NCI-H2227 treated with DMSO at 0.1 percent for 48 hours (cell line): ENCODE measurements at places on chromosomes 6 and 20.
A peak's percentile ranks its signal among the peaks of the same experiment; 100 is the strongest.

DNA sequence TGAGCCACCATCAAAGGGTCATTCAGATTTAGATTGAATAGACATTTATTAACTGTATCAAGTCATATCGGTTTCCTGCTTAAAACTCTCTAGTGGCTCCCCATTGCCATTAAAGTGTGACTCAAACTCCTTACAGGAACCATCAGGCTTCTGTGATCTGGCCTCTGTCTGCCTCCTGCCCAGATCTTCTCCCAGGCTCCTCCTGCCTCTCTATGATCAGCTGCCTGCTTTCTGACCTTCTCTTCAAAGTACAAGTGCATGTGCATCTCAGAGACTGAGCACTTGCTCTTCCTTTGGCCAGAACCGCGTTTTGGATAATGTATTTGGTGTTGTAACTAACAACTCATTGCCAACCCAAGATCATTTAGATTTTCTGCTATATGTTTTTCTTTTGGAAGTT lies 52.7 kb downstream of the IL20RA start:
- no peak for DNase-seq

DNA sequence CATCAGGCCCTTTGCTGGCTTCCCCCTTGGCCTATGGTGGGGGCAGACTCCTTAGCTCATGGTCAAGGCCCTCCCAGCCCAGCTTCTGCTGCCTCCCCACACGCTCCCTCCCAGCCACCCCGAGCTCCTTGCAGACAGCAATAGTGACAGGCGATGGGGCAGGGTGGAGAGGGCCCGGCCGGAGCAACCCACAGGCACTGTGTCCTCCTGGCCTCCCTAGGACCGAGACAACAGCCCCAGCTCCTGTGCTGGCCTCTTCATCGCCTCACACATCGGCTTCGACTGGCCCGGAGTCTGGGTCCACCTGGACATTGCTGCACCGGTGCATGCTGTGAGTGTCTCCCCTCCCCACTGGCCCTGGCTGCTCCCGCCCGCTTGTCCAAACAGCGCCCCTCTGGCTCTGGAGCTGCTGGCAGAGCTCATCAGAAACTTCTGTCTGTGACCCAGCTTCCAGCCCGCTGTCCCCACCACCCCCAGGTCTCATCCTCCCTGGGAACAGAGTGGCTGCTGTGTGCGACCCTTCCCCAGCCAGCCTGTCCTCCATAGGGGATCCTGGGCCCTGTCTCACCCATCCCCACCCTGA lies 21.8 kb downstream of the NPEPL1 start:
- no peak for DNase-seq

DNA sequence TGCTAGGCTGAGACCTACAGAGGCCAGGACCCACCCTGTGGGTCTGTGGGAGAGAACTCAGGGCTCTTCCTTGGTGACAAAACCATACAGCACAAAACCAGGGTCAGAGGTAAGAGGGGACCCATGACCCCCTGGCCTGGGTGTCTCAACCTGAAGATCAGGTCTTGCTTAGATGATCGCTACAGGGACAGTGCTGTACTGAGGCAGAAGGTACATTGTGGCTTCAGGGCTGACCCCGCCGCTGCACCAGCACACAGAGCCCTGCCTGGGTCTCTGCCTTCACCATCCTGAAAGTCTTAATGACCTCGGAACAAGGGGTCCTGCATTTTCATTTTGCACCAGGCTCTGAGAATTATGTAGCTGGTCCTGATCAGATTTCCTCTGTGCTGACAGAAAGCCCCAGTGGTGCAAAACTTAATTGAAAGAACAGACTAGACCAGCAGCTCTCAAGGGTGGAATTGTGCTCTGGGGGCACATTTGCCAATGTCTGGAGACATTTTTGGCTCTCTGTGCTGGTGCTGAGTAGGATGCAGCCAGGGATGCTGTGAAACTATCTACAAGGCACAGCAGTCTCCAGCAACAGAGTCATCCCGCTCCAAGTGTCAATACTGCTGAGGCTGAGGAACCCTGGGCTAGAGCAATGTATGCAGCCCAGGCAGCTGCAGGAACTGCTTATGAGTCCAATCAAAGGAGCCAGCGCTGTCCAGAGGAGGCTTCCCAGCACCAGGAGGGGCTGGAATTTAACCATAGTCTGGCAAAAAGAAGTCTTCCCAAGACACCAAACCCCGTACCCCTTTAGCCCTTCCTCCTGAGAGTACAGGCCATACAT lies 254.9 kb downstream of the ERMARD start:
- no peak for DNase-seq

DNA sequence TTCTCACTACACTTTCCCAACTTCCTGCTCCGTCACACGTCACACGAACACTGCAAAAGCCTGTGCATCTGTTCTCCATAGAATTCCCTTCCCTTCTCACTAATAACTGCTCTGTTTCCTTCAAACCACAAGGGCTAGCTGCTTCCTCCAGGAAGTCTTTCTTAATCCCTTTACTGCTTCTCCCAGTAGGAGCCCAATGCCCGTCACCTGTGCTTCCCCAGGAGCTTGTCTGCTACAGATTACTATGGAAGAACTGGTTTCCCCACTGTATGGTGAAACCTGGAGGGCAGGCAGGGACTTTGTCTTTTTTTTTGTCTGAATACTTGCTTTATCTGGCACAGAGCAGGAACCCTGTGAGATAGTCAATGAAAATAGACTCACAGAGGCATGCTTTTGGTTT lies 444.7 kb upstream of the MAP3K7 start:
- DNase-seq, result no peak

DNA sequence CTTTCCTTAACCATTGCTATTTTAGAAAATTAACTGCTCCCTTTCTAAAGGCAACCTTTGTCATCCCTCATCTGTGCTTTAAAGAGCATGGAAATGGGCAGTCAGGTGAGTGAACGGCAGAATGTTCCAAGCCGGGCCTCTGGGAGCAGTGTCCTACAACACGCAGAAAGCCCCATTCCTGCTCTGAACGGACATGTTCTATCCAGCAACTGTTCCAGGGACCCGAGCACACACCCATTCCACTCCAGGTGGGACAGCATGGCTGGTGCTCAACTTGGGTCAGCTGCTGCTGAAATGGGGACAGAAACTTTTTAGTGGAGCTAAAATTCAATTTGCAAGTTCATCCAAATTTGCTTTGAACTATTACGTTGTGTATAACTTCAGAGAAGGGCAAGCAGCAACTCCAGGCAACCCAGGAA lies 26.7 kb downstream of the DIDO1 start:
- peak; percentile 36 for DNase-seq
